ENCODE measurements at places on chromosomes 6 and 20.

- no peak for DNase-seq
Measured at GRCh38 chr20:4073852-4074741, 58.7 kb upstream of the RNF24 start.

- peak; percentile 30 for DNase-seq
Measured at GRCh38 chr6:13331516-13332348, 3.4 kb upstream of the TBC1D7 start.

DNA sequence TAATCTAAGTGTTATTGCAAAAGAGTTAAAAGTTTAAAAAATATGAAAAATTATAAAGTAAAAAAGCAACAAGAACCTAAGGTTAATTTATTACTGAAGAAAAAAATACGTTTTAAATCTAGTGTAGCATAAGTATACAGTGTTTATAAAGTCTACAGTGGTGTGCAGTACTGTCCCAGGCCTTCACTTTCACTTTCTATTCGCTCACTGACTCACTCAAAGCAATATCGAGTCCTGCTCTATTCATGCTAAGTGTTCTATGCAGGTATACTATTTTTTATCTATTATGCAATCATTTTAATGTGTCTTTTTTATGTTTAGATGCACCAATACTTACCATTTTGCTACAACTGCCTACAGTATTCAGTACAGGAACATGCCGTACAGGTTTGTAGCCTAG, 113.0 kb downstream of the MANEA start:
- DNase-seq, result no peak

GRCh38 chr6:15358579-15359327, 112.9 kb downstream of the JARID2 start:
- no peak for DNase-seq

DNA sequence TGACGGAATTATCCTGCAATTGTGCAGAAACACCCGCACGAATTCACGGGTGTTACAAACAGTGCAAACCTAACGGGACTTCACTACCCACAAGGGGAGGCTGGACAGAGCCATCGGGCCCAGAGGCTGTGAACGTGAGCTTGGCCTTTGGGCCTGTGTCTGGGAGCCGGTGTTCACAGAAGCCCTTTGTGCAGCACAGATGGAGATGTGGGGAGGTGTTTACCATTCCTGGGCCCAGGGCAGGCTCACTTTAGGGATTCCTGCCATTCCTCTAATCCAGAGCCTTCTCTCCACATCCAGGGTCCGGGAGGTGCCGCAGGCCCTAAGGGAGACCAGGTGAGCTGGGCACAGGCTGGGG, 15.0 kb downstream of the COL9A3 start:
- DNase-seq, result no peak

DNA sequence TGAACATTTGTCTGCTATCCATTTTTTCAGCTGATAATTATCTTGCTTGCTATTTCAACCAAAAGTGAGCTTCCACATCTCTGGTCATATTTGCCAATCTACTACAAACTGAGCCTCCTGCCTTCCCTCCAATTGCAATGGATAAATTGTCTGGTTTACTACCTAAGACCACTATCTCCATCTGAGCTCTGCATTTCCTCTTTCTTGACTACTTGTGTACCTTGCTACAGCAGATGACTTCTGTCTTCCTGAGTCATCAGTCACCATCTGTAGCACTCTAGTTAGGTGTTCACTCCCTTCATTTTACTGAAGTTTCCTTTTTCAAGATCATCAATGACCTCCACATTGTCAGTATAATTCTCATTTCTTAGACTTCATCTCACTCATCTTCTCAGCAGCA, 33.5 kb upstream of the PHIP start:
- no peak for DNase-seq

GRCh38 chr6:117391874-117392583, 33.7 kb downstream of the ROS1 start:
- DNase-seq, result no peak

- DNase-seq, result no peak
Measured at GRCh38 chr20:51174536-51174935, 151.6 kb upstream of the KCNG1 start.

GRCh38 chr6:13923527-13924145, 1.1 kb upstream of the RNF182 start:
- no peak for DNase-seq

- DNase-seq, result no peak
Measured at GRCh38 chr6:99356641-99357040, 7.2 kb upstream of the FAXC start.

DNA sequence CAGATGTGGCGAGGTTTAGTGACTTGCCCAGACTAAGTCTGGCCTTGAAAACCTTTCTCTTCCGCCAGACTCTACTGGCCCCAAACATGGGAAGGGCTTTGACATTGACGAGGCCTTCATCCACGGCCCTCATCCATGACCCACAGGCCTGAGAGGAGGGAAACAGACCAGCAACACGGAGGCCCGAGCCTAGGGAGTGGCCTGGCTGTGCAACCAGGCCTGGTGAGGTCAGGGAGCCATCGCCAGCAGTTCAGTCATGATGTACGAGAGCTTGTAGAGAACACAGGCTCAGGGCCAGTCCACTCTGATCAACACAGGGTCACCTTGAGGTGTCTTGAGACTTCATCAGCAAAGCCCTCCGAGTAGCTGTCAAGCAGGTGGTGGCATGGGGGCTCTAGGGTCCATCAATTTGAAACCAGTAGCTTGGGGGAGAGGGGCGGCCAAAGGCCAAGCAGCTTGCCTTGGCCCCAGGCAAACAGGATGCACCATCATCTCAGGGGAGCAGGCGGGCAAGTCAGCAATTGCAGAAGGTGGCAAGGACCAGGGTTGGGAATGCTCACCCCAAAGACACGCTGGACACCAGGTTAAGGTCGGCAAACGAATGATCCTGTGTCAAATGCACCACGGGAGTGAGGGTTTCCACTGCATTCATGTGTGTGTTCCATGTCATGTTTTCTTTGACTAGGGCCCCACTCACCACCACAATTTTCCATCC, 36.1 kb downstream of the GFOD1 start:
- no peak for DNase-seq

Data from immature natural killer cell (primary cell).